Uterus (tissue), 4 donors: ENCODE measurements at places on chromosomes 11 and 22.

DNA sequence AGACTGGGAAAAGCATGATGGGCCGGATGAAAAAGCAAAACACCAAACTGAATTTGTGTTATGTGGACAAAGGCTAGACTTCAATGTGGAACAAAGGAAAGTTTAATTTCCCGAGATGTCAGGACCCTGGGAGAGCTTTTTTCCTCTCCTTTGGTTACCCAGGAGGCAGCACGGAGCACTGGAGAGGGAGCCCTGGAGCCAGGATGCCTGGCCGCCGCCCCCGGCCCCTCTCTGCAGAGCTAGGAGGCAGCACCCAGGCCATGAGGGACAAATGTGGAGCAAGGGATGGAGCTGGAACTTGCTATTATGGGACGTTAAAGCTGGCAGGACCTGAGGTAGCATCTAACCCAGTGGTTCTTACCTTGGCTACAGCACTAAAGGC is 108.9 kb downstream of the MORC2 start:
- DNase-seq: no peak

DNA sequence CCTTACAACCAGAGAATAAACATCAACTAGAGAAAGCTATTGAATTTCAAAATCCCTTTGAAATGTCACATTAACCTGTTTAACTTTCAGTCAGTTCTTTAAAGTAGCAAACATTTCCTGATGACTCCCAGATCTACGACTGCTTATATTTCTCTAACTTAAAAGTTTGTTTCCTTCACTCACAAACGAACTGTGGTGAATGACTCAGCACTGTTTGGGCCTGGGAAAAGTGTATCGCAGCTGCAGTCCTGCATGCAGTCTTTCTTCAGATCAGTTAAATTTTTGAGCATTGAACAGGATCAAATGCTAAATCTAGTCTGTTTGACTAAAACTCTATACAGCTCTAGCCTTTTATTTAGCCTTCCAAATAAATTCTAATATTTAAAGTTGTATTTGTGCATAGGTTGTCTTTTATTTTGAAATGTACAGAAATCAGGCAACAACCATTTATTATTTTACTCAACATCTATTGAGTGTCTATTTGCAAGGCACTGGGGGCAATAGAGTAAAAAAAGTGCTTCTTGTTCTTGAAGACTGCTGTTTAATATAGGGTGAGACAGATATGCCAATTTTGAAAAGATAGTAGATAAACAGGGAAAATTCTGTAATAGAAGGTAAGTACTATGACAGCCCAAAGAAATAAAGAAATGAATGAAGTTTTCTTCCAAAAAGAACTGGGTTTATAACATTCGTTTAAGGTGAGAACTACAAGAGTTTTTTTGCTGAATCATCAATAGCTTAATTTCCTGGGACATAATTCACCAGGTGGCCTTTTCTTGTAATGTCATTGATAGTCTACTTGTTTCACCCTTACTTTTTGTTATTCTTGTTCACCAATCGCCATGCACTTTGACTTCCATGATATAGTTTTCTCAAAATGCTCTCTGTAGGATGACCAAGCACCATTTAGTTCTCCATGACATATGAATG is 235.4 kb downstream of the METTL15 start:
- DNase-seq: no peak

GRCh38 chr11:14261066-14261465 is 97.9 kb downstream of the RRAS2 start:
- no peak for DNase-seq

GRCh38 chr11:16924826-16925560 is 89.2 kb downstream of the PLEKHA7 start:
- peak; percentile 23 for DNase-seq

GRCh38 chr11:75873417-75874221 is 58.6 kb downstream of the UVRAG start:
- DNase-seq: no peak
